Stimulated activated CD4-positive, alpha-beta T cell treated with anti-CD3 and anti-CD28 coated beads, Interleukin-15, amount 100 ng/mL, for 24 hours (primary cell): ENCODE measurements at places on chromosomes 16 and 17.

- DNase-seq = no peak
Observed at GRCh38 chr17:55649957-55650597, 72.6 kb downstream of the TMEM100 start.

- peak; percentile 68 for DNase-seq
Observed at GRCh38 chr17:83103200-83103942, 24.0 kb downstream of the METRNL start.

DNA sequence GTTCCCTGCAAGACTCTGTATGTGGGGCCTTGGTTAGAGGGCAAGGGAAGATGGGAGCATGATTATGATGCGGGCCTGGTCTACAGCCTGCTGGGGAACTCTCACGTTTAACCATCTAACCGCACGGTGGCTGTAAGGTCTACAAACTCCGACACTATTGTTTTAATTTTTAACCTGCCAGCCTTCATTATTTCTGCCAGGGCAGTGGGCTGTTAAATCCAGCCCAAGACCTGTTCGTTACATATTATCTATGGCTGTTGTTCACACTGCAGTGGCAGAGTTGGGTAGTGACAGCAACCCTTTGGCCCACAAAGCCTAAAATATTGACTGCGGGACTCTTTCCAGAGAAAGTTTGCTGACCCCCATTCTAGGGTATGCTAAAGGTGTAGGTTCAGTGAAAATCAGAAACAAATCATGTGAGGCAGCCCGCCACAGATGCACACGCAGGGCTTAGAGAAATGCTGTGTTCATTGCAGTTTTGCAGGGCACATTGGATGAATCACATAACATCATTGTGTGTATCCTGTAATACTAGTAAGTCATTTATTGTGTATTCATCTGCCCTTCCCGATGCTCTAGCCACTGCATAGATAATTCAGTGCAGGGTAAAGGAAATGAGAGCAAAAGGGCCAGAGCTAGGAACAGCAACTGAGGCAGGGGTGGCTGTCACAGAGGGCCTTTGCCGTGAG, 14.3 kb downstream of the SNX29 start:
- no peak for DNase-seq

DNA sequence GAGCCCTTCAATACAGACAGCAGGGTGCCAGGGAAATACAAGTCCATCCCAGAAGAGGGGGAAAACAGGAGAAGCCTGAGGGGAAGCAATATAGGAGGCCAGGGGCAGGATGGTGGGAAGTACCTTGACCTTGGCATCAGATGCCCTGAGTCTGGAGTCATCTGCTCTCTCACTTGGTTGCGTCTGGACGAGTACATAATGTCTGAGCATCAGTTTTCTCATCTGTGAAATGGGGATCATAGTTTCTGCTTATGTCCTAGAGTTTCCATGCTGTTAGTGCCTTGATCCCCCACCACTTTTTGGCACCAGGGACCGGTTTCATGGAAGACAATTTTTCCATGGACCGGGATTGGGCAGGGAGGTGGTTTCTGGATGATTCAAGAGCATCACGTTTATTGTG, 2.3 kb downstream of the STAT5A start:
- DNase-seq = no peak

DNA sequence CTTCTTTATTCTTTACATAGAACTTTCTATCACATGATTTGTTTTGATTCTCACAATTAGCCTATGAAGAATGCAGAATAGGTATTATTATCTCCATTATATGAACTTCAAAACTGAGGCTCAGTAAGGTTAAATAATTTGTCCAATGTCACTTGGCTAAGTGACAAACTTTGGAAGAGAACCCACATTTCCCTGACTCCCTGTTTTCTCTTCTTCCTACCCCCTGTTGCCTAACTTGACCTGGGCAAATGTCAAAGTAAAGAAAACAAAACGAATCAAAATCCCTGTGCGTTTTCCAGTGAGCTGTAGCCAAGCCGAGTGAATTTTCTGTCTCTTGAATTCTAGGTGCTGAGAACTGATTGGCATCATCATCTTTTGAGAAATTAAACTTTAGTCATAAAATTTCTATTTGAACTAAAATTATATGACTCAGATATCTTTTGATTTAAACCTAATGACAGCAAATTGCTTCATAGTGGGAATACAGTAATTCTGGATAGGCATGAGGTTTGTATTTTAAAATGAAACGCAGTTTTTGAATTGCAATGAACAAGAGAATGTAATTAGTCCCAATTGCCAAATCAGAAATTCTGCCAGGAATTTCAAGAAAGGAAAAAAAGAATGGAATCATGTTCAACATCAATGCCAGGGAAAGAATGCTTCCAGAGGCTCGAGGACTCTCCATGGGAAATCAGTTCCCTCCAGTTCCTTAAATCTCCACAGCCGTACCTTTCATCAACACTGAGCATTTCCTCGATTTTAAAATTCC, 4.6 kb upstream of the NACA2 start:
- no peak for DNase-seq

DNA sequence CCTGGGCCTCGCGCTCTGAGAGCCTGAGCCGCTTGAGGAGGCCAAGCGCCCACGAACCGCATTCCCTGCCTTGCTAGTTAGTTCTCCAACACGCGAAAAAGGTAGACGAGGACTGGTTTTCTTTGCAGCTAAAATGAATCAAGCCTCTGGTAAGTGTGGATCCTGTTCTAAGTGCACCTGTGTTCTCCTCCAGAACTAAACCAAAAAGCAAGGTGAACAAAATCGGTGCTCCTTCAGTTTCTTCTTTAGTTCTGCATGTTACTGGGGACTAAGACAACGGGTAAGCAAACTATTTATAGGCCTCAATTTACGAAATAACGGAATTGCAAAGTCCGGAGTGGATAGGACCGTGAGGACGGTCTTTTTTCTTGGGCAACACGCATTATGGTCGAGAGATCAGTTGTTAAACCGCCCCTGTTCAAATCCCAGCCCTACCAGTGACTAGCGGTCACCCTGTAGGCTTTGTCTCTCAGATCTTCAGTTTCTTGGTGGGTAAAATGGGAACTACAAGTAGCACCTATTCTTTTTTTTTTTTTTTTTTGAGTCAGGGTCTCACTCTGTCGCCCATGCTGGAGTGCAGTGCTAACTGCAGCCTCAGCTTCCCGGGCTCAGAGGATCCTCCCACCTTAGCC, 993 bp upstream of the ANKRD11 start:
- DNase-seq = no peak
